Activated T-cell treated with anti-CD3 and anti-CD28 coated beads, Interleukin-2, amount 50 U/mL, for 72 hours (primary cell): ENCODE measurements at places on chromosomes 6 and 20. TPM values are rescaled to one million over a fixed set of nuclear protein-coding genes. Genes with fewer than 3 reads are reported as not detected.

- no peaks in the 10 kb centered on the region for H3K36me3 ChIP-seq
- H3K4me3 ChIP-seq = peak overlapping the region; percentile 64
- DNase-seq = no peak
- no peak overlapping the region for H3K27ac ChIP-seq
- peaks cover 4% of the 10 kb centered on the region for H3K27me3 ChIP-seq
Measured at GRCh38 chr6:37554480-37554819, 54.8 kb upstream of the CCDC167 start.

- no peak overlapping the region for H3K27ac ChIP-seq
- no peaks in the 10 kb centered on the region for H3K27me3 ChIP-seq
- no peak for DNase-seq
- H3K4me3 ChIP-seq = no peak overlapping the region
- no peaks in the 10 kb centered on the region for H3K4me1 ChIP-seq
Measured at GRCh38 chr6:163189609-163190008, 224.9 kb upstream of the QKI start.

- peaks cover 15% of the 10 kb centered on the region for H3K4me1 ChIP-seq
- H3K27ac ChIP-seq = no peak overlapping the region
- peaks cover 11% of the 10 kb centered on the region for H3K27me3 ChIP-seq
- H3K4me3 ChIP-seq = no peak overlapping the region
- no peaks in the 10 kb centered on the region for H3K36me3 ChIP-seq
Measured at GRCh38 chr6:154403788-154404187, 47.2 kb upstream of the IPCEF1 start.

GRCh38 chr6:17962436-17963031 is 24.9 kb downstream of the KIF13A start:
- DNase-seq = no peak
- H3K4me3 ChIP-seq = no peak overlapping the region
- H3K27ac ChIP-seq = no peak overlapping the region
- H3K36me3 ChIP-seq = no peaks in the 10 kb centered on the region
- peaks cover 42% of the 10 kb centered on the region for H3K27me3 ChIP-seq

GRCh38 chr6:124033501-124033900 is 229.8 kb downstream of the NKAIN2 start:
- H3K4me1 ChIP-seq = no peaks in the 10 kb centered on the region
- H3K27me3 ChIP-seq = no peaks in the 10 kb centered on the region
- H3K4me3 ChIP-seq = no peak overlapping the region
- no peaks in the 10 kb centered on the region for H3K36me3 ChIP-seq
- no peak for DNase-seq

- H3K36me3 ChIP-seq = peaks cover 3% of the 10 kb centered on the region
- H3K4me1 ChIP-seq = peaks cover 51% of the 10 kb centered on the region
- H3K27me3 ChIP-seq = no peaks in the 10 kb centered on the region
- DNase-seq = peak; percentile 52
- peak overlapping the region; percentile 94 for H3K4me3 ChIP-seq
Measured at GRCh38 chr6:7108196-7108963, 619 bp downstream of the RREB1 start.

DNA sequence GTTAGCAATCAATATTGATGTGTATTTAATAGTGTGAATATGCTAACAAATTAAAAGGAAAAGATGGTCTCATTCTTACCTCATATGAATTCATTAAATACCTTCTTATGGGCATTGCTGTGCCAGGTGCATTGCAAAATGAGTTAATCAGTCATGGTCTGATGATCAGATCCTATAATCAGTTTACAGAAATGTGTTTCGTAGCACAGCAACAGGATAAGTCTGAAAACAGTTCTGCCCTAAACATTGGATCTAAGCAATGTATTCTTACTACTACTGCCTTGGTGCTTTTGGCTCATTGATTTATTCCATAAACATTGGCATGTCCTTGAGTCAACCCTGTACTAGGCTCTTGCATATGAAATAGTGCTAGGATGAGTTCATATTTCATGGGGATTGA is 417.0 kb upstream of the JAG1 start:
- no peak overlapping the region for H3K4me3 ChIP-seq
- peaks cover 3% of the 10 kb centered on the region for H3K36me3 ChIP-seq
- no peaks in the 10 kb centered on the region for H3K27me3 ChIP-seq
- no peak overlapping the region for H3K27ac ChIP-seq
- H3K4me1 ChIP-seq = no peaks in the 10 kb centered on the region
- DNase-seq = no peak

DNA sequence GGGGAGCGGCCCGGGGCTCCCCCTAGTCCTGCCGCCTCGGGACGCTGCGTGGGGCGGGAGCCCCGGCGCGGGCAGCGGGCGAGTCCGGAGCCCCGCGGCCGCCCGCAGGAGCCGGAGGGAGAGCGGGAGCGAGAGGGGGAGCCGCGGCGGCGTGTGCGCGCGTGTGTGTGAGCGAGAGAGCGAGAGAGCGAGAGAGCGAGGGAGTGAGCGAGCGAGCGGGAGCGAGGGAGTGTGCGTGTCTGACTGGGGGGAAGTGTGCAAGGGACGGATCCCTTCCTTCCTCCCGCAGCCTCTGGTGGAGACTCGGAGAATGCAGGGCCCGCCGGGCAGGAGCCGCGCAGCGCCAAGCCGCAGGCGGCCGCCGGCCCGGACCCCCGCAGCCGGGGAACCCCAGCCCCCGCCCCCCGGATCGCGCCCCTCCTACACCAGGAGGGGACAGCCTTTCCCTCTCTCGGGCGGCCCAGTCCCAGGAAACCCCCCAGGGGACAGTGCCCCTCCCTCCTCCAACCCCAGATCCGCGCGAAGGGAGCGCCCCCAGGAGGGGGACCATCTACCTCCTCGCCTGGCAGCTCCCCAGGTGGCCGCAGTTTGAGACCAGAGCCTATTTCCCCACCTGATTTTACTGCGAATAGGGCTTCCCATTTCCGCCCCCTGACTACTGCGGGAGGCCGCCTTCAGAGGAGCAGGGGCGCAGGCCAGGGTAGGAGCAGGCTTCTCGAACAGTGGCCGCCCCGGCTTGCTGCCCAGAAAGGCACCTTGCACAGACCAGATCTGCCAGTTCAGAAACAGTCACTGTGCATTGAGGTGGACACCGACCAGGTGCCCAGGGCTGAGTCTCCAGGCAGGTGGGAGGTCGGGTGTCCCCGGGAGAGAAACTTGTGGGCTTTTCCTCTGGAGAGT is at the start of gene CDH22:
Gene CDH22, minus strand, starts transcription at position 241 of the 900 bp plus-strand sequence. CDS start 57,204 bp downstream, outside the sequence.
- H3K36me3 ChIP-seq = no peaks in the 10 kb centered on the region
- H3K27ac ChIP-seq = no peak within 1 kb of the TSS
- peaks cover 7% of the 10 kb centered on the region for H3K4me1 ChIP-seq
- peak; percentile 54 for DNase-seq
- peaks cover 52% of the 10 kb centered on the region for H3K27me3 ChIP-seq

DNA sequence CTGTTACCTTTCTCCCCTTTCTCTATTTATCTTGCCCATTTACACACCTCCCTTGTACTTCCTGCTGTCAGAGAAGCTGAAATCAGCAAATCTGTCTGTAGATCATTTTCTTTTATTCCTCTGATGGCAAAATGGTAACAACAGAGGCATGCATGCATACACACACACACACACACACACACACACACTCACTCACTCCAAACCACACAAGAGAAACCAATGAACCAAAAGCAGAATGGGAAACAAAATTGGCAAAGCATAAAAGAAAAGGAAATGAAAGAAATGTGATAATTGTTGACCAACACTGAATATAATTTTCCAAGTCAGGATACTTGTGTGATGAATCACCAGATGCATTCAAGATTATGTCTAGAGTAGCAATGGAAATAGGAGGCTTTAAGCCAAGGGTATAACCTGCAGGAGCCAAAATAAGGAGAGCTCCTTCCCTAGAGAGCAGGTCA is 172.4 kb downstream of the PLCB4 start:
- H3K27me3 ChIP-seq = no peaks in the 10 kb centered on the region
- H3K4me3 ChIP-seq = no peak overlapping the region
- DNase-seq = no peak
- H3K27ac ChIP-seq = no peak overlapping the region
- no peaks in the 10 kb centered on the region for H3K36me3 ChIP-seq

DNA sequence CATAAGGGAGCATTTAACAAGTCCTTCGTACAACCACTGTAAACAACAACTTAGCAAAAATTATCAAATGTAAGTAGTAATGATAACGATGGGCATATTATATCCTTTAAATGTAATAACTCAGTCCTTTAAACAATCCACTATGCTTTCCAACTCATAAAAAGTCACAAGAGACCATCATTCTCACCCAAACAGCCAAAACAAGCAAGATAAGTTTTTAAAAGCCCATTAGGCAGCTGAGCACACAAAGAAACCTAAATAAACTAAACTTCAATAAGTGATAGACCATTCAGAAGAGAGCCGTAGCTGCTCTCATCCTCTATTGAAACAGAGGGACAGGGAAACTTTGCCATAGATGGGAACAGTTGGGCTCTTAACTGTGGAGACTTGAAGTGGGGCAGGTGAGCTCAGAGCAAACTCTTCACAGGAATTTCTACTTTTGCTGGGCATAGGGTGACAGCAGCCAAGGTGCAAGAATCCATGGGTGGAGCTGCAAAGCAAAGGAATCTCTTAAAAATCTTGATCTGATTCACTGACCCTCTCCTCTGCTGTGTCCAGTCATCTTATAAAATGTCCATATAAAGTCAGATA is 22.5 kb downstream of the RAB22A start:
- no peaks in the 10 kb centered on the region for H3K27me3 ChIP-seq
- H3K4me3 ChIP-seq = no peak overlapping the region
- no peak overlapping the region for H3K27ac ChIP-seq
- no peak for DNase-seq

TNXB gene
- total RNA-seq = 10.9 TPM

ADTRP gene
- total RNA-seq = 62.4 TPM

FNDC1 gene
- total RNA-seq = 0.30 TPM

OOEP gene
- total RNA-seq = 0.76 TPM

PDE7B gene
- 1.00 TPM for total RNA-seq

PRIM2 gene
- 27.2 TPM for total RNA-seq

TMEM200A gene
- 0.67 TPM for total RNA-seq
